ENCODE measurements at places on chromosomes 6 and 20.

DNA sequence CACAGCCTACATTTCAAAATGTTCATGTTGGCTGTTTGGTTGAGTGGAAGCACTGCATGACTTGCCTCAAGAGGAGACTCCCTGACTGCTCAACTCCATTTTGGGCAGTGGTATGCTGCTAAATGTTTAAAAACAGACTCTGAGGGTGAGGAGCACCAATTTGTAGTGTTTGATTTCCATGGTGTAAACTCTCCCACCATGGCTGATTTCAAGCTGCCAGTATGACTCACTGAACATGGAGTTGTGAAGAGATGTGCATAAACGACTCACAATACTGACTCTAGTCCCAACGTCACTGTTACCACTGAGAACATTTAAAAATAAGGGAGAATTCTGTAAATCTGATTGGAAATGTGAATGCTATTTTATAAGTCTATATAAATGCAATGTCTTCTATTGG, 70.4 kb downstream of the BACH2 start:
- no peak for DNase-seq

GRCh38 chr6:71733970-71734899, 152.1 kb upstream of the RIMS1 start:
- DNase-seq: no peak

DNA sequence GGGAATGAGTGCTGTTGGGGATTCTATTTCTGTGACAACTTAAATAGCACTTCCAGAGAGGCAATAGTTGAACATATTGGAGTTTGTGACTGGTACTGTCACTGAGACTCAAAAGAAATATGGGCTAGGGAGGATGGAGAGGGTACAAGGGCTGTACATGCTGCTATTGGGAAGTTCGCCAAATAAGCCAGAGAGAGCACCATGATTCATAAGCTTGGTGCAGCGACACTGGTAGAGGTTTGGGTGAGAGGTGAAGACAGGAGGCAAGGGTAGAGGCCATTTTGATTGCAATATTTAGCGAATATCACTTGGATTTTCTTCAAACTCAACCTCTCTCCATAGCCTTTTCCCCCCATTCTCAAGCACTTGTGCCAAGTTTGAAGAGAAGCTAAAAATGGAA, 214.3 kb downstream of the OGFRL1 start:
- DNase-seq: no peak

- no peak for DNase-seq
Measured at GRCh38 chr6:7264041-7264440, 49.0 kb downstream of the SSR1 start.

DNA sequence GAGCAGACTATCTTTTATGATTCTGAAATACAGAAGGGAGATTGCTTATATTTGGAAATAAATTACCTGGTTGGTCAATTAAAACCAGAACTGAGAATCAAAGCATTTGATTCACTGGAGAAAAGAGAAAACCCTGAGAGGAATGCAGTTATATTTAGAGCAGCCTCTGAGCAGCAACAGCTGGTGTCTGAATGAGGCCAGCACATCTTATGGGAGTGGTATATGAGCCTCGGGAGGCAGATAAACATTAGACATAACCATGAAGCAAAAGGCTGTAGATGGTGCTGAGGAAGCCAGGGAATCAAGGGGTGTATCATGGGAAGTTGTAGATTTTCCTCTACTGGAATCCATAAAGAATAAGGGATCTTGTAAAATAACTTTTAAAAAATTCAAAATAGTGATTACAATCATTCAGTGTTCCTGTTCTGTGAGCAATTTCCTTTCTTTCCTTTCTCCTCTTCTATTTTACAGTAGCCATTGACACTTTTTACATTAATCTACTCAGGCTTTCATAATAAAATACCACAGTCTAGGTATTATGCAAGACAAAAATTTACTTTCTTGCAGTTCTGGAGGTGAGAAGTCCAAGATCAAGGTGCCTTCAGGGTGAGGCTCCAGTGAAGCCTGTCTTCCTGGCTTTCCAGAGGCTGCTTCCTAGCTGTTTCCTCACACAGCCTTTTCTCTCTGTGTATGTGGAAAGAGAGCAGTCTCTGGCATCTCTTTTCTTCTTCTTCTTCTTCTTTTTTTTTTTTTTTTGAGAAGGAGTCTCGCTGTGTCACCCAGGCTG, 32.8 kb upstream of the ENPP5 start:
- no peak for DNase-seq

GRCh38 chr6:118356054-118356453, 192.0 kb upstream of the PLN start:
- no peak for DNase-seq

GRCh38 chr6:16660157-16660497, 101.1 kb downstream of the ATXN1 start:
- no peak for DNase-seq

- DNase-seq: no peak
Measured at GRCh38 chr20:53937929-53938367, 132.4 kb downstream of the BCAS1 start.

DNA sequence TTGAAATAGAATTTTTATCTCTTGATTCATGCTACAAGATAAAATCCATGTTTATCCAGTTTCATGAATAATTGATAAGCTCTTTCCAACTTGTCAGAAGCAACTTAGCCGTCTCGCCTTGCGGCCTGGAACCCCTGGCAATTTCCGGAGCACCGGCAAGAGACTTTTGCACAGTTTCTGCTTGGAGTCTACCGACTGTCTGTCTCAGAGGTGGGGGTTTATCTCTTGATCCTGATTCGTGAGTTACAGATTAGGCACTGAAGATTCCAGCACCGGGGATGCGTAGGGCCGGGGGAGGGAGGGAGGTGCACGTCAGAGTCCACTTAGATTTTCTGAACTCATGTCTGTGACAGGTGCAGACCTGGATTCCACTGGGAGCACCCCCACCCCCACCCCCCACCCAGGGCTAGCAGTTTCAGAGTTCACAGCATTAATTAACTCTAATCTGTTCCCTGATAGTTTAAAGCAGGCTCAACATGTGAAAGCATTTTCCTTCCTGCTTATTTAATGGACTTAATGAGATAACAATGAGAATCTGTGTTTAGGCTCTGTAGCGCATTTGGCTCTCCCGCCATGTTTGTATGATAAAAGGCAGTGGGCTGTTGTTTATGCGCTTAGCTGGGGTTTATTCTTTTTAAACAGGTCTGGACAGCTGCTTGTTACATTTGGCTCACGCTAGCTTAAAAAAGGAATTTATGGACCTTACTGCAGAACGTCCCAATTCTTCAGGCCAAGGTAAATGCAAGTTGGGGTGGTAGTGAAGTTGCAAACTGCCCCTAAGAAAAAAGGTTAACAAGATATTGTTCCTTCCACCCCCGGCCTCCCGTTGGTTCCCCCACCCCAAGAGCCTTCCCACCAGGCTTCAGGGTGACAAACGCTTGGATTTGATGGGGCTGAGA, 8.1 kb upstream of the APCDD1L start:
- DNase-seq: no peak

DNA sequence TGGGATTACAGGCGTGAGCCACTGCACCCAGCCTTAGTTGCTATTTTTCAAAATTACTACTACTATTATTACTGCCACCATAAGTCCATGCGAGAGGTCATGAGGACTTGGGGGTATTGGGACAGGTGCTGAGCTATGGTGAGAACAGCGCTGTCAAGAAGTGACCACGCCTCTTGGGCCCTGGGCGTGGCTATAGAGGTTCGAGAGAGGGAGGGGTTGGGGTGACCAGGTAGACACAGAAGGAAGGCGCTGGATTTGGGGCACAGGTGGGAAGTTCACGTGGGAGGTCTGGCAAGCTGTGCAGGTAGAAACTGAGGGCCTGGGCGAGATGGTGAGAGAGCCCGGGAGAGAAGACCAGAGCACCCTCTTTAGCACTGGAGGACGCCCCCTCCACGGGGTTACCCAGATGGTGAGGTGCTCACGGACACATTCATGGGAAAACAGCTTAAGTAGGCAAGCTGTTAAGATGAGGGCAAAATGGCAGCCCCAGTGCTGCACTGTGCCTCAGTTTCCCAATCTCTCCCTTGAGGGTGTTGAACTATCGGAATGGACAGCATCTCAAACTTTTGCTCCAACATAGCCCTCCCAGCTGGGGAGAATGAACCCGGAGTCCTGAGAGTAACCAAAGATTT, 61.0 kb downstream of the RAB44 start:
- DNase-seq: no peak

- DNase-seq: no peak
Measured at GRCh38 chr6:7073821-7074525, 33.8 kb upstream of the RREB1 start.

DNA sequence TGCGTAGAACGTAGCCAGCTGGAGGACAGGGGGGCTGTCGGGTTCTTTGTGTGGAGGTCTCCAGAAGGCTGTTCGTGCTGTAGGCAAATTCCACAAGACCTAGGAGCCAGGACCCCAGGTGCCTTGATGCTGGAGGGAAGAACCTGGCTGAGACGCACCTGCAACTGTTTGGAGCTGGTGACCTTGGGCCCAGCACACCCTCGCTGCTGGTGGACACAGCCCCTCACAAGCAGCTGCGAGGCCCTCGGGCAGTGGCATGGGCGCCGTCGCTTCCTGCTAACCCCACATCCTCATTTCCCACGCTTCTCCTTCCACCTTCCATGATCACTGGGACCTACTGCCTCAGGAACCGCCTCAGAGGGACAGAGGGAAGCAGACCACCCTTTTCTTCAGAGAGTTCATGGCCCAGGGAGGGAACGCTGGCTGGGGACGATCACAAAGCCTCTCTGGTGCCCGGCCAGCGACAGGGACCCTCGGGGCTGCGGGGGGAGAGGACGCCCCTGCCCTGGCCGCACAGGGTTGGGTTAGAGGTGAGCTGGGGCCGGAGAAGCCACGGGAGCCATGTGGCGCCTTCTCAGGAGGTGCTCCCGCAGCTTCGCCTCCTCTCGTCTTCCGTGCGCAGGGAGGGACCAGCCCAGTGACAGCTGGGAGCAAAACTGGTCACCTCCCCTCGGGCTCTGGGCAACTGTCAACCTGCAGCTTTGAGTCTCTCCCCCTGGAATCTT, 18.4 kb downstream of the DLL1 start:
- no peak for DNase-seq

DNA sequence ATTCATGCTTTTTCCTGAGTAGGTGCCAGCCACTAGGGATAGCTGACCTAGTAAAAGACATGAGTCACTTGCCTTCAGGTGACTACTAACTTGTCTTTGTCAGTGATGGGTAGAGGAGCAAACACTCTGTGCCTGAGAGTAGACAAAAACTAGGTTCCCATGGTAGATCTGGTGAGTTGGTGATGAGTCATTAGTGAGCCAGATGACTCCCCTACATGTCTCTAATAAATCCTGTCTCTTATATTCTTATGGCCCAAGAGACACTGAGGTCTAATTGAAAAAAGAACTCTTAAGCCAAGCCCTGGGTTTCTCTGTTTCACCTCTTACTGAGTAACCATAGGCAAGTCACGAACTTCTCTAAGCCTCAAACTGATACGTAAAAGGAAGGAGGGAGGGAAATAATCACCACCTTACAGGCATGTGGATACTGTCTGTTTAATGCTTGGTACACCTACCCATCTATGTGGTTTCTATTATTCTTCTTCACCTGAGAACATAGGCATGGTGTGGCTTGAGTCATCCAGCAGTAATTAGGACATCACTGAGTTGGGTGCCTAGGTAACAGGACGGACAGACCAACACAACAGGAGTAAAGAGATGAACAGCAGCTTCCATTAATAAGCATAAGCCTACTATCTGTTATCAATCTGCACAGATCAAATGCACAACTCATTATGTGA, 20.3 kb downstream of the TTPAL start:
- no peak for DNase-seq

GRCh38 chr6:19279273-19279684, 557.9 kb upstream of the ID4 start:
- DNase-seq: no peak

DNA sequence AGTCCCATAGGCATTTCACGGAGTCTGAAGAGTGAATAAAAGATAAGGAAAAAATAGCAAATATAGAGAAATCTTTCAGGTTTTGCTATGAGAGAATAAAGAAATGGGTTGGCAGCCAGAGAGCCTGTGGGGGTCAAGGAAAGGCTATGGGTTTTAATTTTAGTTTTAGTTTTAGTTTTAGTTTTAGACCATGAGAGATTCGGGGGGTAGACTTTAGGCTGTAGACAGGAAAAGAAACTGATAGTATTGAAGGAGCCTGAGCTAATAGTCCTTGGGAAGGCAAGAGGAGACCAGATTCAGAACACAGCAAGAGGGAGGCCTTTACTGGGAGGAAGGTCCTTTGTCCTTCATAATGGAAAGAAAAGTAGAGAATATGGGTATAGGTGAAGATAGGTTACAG, 19.3 kb downstream of the DOP1A start:
- no peak for DNase-seq

DNA sequence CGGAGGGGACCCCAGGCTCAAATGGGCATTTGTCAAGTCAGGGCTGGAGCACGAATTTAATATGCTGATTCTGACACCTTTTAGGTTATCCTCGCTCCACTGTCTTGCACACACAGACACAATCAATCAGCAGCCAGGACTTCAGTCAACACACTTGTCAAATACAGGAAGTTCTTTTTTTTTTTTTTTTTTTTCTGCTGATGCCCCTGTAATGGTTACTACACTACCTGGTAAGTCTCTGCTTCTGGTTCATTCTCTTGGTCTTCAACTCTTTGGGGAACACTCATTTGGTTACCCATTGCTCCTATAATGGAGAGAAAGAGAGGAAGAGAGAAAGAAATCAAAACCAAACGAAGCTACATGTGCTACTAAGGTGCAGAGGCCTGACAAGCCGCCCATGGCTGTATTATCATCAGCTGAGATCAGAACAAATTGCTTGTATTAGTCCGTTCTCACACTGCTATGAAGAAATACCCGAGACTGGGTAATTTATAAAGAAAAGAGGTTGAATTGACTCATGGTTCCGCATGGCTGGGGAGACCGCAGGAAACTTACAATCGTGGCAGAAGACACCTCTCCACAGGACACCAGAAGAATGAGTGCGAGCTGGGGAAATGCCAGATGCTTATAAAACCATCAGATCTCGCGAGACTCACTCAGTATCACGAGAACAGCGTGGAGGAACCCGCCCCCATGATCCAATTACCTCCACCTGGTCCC, 11.8 kb downstream of the BCAS1 start:
- DNase-seq: no peak

GRCh38 chr6:138007014-138007472, 100.2 kb downstream of the PERP start:
- no peak for DNase-seq

DNA sequence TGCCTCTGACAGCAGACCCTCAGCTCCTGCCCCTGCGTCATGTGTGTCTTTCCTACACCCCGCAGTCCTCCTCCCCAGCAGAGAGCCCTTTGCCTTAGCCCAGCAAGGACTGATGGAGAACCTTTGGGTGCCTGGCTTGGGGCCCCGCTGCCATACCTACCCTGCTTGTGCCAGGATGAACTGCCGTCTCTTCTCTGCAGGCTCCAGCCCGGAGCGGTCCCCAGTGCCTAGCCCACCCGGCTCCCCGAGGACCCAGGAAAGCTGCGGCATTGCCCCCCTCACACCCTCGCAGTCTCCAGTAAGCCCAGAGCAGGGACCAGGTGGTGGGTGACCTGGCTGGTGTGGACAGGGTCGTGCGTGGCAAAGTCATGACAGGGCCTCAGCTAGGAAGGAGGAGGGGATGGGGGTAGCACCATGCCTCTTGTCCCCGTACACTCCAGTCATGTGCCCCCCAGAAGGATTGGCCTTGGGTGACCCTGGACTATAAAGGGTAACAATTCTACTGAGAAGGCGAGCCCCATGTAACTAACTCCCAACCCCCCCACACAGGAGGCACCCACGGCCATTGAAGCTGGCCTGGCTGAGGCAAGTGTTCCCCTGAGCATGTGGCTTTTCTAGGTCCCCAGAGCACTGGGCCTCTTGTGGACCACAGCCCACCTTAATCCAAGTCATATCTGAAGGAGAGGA, 8.3 kb downstream of the HSPA12B start:
- no peak for DNase-seq
